Activated naive CD4-positive, alpha-beta T cell treated with anti-CD3 and anti-CD28 coated beads for 36 hours (primary cell): ENCODE measurements at places on chromosomes 13 and 19. TPM values are rescaled to one million over a fixed set of nuclear protein-coding genes. Genes with fewer than 3 reads are reported as not detected.

Gene ATP4B
- total RNA-seq = not detected

Gene FLT1
- 21.9 TPM for total RNA-seq

Gene DMPK
- 6.1 TPM for total RNA-seq

Gene PVR
- total RNA-seq = 8.9 TPM

Gene JAK3
- total RNA-seq = 231 TPM

Gene ZNF575
- total RNA-seq = 3.1 TPM

Gene FAM216B
- total RNA-seq = not detected

Gene URAD
- total RNA-seq = not detected

DNA sequence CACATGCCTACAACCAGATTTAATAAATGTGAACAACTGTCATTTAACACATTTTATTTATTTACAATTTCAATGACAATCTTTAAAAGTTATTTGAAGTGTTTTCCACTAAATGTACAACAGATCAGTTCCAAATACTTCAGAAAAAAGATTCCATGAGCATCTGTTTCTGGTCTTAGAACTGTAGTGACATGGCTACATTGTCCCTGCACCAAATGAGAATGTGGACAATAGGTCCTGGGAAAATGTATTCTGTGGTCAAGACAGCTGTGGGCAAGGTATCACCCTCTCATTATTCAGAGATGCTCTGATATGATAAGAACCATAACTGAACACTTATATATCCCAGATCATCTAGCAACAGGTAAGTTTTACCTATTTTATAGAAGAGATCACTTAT, 43.7 kb downstream of the ELF1 start:
- no peak for DNase-seq
- peaks cover 81% of the 10 kb centered on the region for H3K4me1 ChIP-seq
- no peaks in the 10 kb centered on the region for H3K27me3 ChIP-seq
- H3K36me3 ChIP-seq = peaks cover 22% of the 10 kb centered on the region

DNA sequence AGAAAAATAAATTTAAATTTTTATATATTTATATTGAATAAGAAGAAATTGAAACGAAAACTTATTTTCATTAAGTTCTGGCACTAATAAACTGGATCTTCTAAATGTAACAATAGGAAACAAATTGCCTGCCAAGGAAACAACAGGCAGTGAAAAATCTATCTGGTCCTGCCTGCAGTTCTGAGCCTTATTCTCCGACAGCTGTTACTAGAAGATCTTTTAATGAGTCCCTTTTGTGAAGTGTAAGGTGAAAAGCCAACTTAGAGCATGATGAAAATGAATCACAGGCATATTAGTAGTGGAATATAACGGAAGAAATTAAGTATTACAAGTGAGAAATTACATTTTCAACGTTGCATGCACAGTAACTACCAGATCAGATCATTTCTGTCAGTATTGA, 1002.7 kb upstream of the PCDH20 start:
- H3K4me3 ChIP-seq = no peak overlapping the region
- no peaks in the 10 kb centered on the region for H3K27me3 ChIP-seq
- H3K27ac ChIP-seq = no peak overlapping the region
- no peaks in the 10 kb centered on the region for H3K36me3 ChIP-seq

GRCh38 chr13:103762523-103762922, 696.3 kb upstream of the SLC10A2 start:
- no peak for DNase-seq
- no peaks in the 10 kb centered on the region for H3K36me3 ChIP-seq
- no peak overlapping the region for H3K27ac ChIP-seq
- H3K4me3 ChIP-seq = no peak overlapping the region

- no peak overlapping the region for H3K27ac ChIP-seq
- H3K4me1 ChIP-seq = no peaks in the 10 kb centered on the region
- H3K27me3 ChIP-seq = no peaks in the 10 kb centered on the region
- no peaks in the 10 kb centered on the region for H3K36me3 ChIP-seq
- no peak for DNase-seq
Measured at GRCh38 chr13:72151241-72151640, 284.2 kb upstream of the DACH1 start.

DNA sequence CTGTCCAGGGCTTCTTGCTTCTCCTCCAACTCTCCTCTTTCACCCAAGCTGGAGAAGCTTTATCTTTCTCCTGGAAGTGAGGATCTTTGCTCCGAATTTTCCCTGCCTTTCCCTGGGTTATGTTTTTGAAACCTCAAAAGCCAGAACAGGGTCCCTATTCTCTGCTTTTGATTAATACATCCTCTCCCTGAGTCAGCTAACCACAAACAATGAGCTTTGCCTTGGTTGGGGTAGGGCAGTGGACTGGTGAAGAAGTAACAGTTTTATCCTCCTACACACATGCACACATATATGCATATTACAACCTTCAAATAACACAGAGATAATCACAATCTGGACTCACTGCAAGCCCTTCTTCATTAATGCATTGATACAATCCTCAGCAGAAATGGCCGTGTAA, 44.6 kb downstream of the DLEU7 start:
- H3K4me3 ChIP-seq = no peak overlapping the region
- H3K27me3 ChIP-seq = no peaks in the 10 kb centered on the region
- no peak for DNase-seq
- H3K36me3 ChIP-seq = no peaks in the 10 kb centered on the region
- no peak overlapping the region for H3K27ac ChIP-seq

- H3K36me3 ChIP-seq = no peaks in the 10 kb centered on the region
- DNase-seq = peak; percentile 83
- peaks cover 13% of the 10 kb centered on the region for H3K4me1 ChIP-seq
- H3K27me3 ChIP-seq = peaks cover 4% of the 10 kb centered on the region
- H3K4me3 ChIP-seq = no peak overlapping the region
- H3K27ac ChIP-seq = no peak overlapping the region
Measured at GRCh38 chr19:2636897-2637683, 65.4 kb downstream of the GNG7 start.

GRCh38 chr13:112685896-112686295, 3.9 kb upstream of the ATP11A start:
- no peaks in the 10 kb centered on the region for H3K27me3 ChIP-seq
- no peak overlapping the region for H3K27ac ChIP-seq
- DNase-seq = no peak
- no peak overlapping the region for H3K4me3 ChIP-seq
- H3K36me3 ChIP-seq = peaks cover 1% of the 10 kb centered on the region

DNA sequence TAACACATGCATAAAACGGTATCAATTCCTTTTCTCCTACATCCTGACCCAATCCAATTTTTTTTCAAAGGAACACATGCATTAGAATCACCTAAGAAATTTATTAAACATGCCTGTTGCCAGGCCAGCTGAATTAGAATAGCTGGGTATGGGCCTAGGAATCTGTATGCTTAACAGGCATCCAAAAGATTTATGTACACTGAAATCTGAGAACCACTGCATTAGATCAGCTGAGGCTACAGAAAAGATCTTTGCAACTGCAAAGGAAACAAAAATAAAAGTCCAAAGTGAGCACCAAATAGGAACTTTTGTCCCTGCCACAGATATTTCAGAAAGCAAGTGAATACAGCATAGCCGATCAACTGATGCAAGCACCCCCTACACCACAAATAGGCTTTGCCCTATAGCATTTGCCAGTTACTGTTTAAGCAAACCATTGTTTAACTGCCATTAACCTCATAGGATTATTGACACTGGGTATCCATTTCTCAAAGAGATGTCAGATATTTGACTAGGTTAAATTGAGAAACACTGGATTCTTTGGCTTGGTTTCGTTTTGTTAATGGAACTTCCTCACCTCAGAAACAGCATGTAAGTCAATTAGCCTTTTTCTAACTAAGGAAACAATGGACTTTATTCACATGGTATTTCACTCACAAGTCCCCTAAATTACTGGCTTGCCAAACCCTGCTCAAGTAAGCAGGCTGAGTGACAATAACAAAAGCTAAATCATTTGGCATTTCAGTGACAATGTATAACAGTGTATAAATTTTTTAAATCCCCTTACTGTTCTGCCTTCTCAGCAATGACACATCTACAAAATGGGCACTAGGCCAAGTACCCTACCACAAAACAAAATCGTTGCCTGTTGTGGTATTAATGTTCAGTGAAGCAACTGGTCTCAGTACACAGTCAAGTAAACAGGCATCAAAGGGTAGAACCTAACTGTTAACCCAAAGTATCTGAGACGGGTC, 67.8 kb downstream of the SUCLA2 start:
- no peak for DNase-seq
- peaks cover 10% of the 10 kb centered on the region for H3K36me3 ChIP-seq
- no peaks in the 10 kb centered on the region for H3K27me3 ChIP-seq
- H3K4me1 ChIP-seq = no peaks in the 10 kb centered on the region
- H3K4me3 ChIP-seq = no peak overlapping the region

GRCh38 chr13:21997726-21998125, 326.9 kb downstream of the FGF9 start:
- no peak overlapping the region for H3K27ac ChIP-seq
- H3K4me3 ChIP-seq = no peak overlapping the region
- H3K36me3 ChIP-seq = no peaks in the 10 kb centered on the region
- DNase-seq = no peak
- H3K27me3 ChIP-seq = no peaks in the 10 kb centered on the region

DNA sequence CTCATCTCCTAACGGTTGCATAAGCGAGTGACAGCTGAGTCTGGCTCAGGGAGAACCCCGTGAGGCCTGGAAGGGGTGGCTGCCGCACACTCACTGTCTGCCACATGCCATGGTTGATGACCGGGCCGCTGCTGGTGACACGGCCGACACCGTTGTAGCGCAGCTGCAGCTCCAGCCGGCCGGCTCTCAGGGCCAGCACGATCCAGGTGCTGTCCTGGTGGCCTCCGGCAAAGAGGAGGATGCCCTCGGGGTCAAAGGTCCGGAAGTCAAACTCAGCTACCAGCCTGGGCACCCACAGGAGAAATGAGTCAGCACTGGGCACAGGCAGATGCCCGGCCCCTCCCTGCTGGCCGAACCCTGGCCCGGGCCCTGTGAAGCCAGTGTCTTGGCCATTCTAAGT, 31.7 kb downstream of the GAS6 start:
- no peaks in the 10 kb centered on the region for H3K27me3 ChIP-seq
- peaks cover 5% of the 10 kb centered on the region for H3K36me3 ChIP-seq
- H3K27ac ChIP-seq = no peak overlapping the region
- H3K4me3 ChIP-seq = no peak overlapping the region
- H3K4me1 ChIP-seq = peaks cover 6% of the 10 kb centered on the region

GRCh38 chr19:21835810-21836444, at the start of gene ZNF43:
ZNF43 (minus strand) TSS chr19:21836182; CDS start chr19:21836038, 144 bp downstream.
- H3K27ac ChIP-seq = peak within 1 kb of the TSS; percentile 99
- H3K4me3 ChIP-seq = peak within 1 kb of the TSS; percentile 98
- peaks cover 37% of the 10 kb centered on the region for H3K4me1 ChIP-seq
- peak; percentile 97 for DNase-seq

DNA sequence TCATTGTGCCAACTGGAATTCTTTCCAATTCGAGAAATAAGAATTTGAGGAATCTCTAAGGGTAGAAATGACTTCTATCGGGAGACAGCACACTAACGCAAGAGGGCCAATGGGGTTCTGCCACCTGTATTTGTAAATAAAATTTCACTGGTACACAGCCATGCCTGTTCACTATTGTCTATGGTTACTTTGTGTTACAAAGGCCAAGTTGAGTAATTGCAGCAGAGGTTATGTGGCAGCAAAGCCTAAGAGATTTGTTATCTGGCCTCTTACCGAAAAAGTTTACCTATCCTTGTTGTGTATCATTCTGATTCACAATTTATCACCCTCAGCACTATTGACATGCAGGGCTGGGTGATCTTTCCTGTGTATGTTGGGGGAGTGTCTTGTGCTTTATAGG, 278.0 kb downstream of the KLF5 start:
- no peak overlapping the region for H3K4me3 ChIP-seq
- no peak overlapping the region for H3K27ac ChIP-seq
- peaks cover 12% of the 10 kb centered on the region for H3K4me1 ChIP-seq

DNA sequence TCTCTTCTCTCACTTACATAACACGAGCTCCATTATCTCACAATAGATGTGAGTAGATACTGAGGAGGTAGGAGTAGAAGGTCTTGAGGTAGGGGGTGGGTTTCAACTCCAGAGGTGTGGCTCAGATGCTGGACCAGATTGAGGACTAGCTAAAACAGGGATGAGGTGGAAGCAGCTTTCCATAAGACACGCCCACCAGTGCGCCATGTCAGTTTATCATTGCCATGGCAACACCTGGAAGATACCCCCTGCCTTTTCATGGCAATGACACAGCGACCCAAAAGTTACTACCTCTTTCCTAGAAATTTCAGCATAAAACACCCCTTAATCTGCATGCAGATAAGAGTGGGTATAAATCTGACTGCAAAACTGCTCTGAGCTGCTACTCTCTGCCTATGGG, 44.1 kb downstream of the KCTD15 start:
- H3K27ac ChIP-seq = no peak overlapping the region
- H3K27me3 ChIP-seq = peaks cover 25% of the 10 kb centered on the region
- H3K36me3 ChIP-seq = no peaks in the 10 kb centered on the region
- H3K4me3 ChIP-seq = no peak overlapping the region
- no peaks in the 10 kb centered on the region for H3K4me1 ChIP-seq

GRCh38 chr19:37953171-37953917, 46.3 kb downstream of the SIPA1L3 start:
- no peaks in the 10 kb centered on the region for H3K4me1 ChIP-seq
- DNase-seq = no peak
- no peaks in the 10 kb centered on the region for H3K27me3 ChIP-seq

DNA sequence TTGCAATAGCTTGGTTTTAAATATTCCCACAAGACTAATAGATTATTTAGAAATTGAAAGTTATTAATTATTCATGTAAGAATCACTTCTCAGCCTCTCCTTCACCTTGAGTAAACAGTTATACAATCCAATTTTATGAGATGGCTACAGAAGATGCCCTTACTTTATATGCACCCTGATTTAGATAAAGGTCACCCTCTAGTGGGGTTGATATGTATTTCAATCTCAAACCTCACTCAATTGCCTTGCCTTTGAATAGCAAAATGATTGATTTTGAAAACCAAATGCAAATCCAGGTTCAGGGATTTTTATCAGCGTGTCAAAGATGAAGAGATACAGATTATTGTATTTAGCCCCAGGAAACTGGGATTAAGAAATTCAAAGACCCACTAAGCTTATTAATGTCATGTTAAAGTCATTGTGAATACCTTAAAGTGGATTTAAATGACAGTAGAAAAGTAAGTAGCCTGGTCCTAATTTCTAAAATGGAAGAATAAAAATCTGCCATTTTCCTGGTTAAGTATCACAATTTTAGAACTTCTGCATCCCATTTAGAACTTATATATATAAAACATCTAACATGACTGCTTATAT, 305.1 kb downstream of the ITGBL1 start:
- no peak overlapping the region for H3K4me3 ChIP-seq

DNA sequence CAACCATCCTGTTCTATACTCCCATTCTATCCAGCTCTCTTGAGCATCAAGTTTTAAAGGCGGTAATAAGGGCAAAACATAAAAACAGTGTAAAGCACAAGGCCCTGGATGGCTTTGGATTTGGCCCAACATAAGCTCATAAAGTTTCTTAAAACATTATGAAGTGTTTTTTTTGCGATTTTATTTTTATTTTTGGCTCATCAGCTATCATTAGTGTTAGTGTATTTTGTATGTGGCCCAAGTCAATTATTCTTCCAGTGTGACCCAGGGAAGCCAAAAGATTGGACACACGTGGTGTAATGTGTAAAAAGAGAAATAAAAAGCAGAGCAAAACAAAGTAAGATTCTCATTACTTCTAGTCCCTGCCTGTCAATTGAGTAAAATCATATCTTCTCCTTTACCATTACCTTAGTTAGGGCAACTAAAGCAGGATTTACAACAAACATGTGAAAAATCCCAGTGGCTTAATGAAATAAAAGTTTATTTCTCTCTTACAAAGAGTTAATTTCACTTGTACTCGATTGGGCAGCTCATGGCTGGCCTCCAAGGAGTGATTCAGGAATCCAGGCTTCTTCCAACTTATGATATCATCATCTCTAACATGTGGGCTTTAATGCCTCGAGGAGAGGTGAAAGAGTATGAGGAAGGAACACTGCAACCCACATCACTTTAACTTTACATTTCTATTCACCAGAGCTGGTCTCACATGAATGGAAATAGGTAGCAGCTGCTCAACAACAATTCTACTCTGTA, 725.2 kb upstream of the SLITRK1 start:
- H3K27me3 ChIP-seq = no peaks in the 10 kb centered on the region
- H3K36me3 ChIP-seq = no peaks in the 10 kb centered on the region
- H3K4me1 ChIP-seq = no peaks in the 10 kb centered on the region
